ENCODE measurements at places on chromosomes 4 and X.

- no peak for DNase-seq
Measured at GRCh38 chr4:62243895-62244294, 1043.8 kb downstream of the ADGRL3 start.

- no peak for DNase-seq
Measured at GRCh38 chr4:107978716-107979451, 10.8 kb upstream of the HADH start.

- no peak for DNase-seq
Measured at GRCh38 chr4:36652857-36653256, 371.4 kb downstream of the DTHD1 start.

DNA sequence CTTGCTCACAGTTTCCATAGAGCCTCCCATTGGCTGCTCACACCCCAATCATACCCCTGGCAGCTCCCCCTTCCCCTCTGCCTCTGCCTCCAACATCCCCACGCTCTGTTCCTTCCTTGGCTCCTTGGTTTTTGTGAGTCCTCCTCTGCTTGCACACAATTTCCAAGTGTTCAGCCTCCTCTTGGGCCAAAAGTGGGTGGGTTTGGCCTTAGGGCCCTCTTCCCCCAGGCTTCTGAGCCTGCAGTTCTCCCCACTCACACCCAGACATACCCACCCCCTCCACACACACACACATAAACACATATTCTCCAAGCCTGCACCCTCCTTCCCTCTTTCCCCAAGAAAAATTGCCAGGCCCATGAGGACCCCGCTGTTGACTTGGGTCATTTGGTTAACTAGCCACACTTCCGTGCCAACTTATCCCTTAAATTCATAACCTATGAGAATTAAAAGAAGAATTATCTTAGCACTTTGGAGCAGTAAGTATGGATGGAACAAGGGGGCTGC lies 4.5 kb downstream of the APLN start:
- no peak for DNase-seq

DNA sequence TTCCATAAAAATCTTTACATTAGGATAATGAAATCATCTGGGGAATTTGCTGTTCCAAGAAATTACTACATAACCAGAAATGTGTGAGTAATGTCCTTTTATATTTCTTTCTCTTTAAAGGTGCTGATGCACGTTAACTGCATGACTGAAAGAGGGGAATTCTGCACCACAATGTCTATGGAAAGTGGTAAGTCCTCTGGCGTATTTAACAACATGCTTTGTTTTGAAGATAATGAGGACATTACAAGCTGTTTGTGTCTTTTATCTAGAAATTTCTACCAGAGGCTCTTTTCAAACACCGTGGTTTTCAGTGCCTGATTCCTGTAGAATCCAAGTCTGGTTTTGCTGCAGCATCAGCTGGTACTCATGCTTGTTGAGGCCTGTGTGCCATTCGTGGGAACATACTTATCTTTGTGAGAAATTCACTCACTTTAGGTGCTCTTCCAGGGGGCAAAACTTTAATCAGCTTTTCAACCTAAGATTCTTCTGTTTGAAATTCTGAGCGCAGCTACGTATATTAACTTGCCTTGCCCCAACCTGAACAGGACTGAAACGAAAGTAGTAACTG lies 257.2 kb downstream of the PDHA2 start:
- DNase-seq: no peak

GRCh38 chrX:619451-619811 lies 11.2 kb upstream of the SHOX start:
- DNase-seq: no peak

DNA sequence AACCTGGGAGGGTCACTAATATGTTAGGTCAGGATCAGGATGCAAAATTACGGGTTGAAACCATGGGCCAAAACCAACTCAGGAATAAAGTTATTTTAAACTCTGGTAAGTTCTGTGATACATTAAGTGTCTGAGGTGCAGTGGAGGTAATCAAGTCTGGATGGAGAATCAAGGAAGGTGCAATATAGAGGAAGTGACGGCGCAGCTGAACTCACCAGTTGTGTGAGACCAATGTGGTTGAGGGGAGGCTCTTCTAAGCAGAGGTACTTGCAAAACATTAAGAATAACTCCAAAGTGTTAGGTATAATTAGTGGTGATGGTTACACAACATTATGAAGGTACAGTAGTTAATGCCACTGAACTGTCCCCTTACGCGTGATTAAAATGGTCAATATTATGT lies 19.7 kb downstream of the GAB3 start:
- no peak for DNase-seq

- DNase-seq: no peak
Measured at GRCh38 chr4:43331226-43332051, 438.9 kb downstream of the GRXCR1 start.

DNA sequence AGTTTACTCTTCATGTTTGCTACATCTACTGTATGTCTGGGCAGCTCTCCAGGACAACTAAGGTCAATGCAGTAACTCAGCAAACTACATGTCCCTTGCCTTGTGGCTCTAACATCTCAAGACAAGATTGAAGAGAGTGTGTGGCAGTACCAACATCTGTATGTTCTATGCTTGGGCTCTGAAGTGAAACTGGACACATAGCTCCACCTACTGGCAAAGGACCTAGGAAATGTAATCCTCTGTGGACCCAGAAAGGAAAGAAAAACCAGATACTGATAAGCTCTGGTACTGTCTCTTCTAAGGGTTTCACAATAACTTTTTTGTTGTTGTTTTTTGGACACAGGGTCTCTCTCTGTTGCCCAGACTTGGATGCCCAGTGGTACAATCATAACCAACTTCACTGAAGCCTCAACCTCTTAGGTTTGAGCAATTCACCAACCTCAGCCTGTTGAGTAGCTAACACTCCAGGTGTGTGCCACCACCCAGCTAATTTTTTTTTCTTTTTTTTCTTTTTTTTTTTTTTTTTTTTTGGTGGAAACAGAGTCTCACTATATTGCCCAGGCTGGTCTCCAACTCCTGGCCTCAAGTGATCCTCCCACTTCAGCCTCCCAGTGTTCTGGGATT lies 64.1 kb downstream of the QDPR start:
- peak; percentile 44 for DNase-seq

DNA sequence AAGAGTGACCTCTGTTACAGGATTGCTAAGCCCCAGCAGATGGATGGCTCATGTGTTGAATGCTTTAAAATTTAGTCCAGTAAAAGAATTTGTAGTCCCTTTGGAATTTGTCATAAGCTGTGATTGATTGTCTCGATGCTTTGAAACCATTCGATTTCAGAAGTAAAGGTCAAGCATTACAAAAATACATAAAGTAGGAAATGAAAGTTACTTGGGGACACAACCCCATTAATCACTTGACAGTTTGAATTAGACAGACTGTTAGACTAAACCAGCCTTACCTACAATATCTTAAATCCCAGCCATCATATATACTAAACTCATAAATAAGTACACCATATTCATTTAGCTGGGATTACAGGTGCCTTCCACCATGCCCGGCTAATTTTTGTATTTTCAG lies 6.6 kb downstream of the REST start:
- no peak for DNase-seq

GRCh38 chr4:14965071-14965470 lies 37.2 kb upstream of the CPEB2 start:
- no peak for DNase-seq

GRCh38 chr4:172270397-172270796 lies 457.2 kb downstream of the GALNTL6 start:
- no peak for DNase-seq

- DNase-seq: no peak
Measured at GRCh38 chr4:172857026-172857425, 311.6 kb upstream of the GALNT7 start.

- no peak for DNase-seq
Measured at GRCh38 chr4:160159457-160159856, 1056.6 kb downstream of the RAPGEF2 start.

GRCh38 chrX:20653070-20653469 lies 386.4 kb upstream of the RPS6KA3 start:
- DNase-seq: no peak

- DNase-seq: no peak
Measured at GRCh38 chr4:170374770-170375169, 285.0 kb upstream of the AADAT start.

GRCh38 chr4:25308761-25309160 lies 3.8 kb upstream of the ZCCHC4 start:
- no peak for DNase-seq

GRCh38 chrX:30831082-30831481 lies 58.0 kb downstream of the TAB3 start:
- DNase-seq: peak; percentile 19

GRCh38 chr4:139112650-139113049 lies 64.4 kb downstream of the ELF2 start:
- DNase-seq: no peak

DNA sequence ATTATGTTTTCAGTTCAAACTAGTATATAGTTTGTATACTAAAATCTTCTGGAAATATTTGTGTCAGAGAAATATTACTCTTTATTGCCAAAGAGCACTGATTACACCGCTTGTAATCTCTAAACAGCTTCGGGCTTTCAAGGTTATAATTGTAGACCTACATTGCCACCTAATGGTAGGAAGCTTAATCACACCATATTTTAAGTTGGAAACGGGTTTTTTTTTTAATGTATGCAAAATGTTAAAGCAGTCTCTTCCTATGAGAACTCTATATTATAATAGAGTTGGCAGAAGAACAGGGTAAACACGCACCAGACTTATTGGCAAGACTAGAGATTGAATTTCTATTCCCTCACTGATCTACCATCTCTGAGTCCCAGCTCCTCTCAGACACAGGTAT lies 19.5 kb upstream of the NFXL1 start:
- no peak for DNase-seq

DNA sequence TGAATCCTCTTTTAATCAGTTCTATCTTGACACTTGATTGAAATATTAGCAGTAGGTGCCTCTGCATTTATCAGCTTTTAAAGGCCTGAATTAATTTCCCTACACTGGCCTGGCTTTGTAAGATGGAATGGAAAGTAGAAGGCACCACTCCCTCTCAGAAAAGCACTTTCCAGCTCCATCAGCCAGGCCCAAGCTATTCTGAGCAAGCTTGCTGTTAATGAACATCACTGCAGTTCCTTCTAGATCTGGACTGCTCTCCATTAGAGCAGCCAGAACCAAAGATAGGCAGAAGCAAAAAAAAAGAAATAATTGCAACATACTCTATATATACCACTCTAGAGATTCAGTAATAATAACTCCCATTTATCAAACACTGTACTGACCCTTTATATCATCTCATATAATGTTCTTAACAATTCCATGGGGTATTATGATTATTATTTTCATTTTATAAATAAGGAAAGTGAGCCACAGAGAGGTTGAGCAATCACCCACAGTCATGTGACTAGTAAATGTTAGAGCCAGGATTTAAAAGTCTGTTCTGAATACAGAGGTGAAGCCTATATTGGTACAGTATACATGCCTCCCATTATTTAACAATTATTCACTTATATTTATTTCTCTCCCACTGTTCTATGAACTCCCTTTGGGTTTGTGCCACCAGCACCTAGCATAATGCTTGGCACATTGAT lies 39.4 kb upstream of the GPC3 start:
- no peak for DNase-seq

DNA sequence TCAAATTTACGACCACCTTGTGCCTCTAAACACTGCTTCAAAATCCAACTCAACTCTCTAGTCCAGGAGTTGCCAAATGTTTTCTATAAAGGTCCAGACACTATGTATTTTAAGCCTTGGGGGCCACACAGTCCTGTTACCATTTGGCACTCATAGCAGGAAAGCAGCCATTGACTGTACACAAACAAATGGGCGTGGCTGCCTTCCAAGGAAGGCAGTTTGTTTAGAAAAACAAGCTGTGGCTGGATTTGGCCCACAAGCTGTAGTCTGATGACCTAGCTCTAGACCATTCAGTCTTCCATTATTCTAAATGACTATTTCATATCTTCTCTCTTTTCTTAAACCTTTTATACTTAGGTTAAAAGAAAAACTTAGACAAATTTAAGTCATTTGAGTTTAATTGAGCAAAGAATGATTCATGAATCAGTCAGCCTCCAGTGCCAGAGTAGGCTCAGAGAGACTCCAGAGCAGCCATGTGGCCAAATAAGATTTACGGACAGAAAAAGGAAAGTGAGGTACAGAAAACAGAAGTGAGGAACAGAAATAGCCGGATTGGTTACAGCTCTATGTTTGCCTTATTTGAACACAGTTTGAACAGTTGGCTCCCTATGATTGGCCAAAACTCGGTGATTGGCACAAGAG lies 825.8 kb upstream of the LCORL start:
- no peak for DNase-seq

- no peak for DNase-seq
Measured at GRCh38 chr4:178340468-178340867, 898.2 kb upstream of the AGA start.

DNA sequence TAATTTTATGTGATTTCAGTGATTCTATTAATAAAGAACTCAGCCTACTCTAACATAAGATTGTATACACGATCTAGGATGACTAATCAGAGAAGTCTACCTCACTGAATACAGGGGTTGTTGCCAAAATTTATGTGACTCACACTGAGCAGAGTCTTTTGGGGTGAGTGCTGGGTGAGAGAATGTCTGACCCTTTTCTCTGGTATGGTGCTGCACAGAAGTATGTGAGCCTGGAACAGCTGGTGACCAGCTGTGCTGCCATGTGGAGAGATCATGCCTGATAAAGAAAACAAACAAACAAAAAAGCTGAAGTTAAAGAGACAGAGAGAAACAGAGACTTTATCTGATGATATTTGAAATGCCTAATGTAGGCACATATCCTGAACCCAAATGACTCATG lies 618.1 kb upstream of the GRIA3 start:
- no peak for DNase-seq

GRCh38 chr4:89008166-89008565 lies 48.8 kb downstream of the FAM13A start:
- DNase-seq: no peak

- DNase-seq: no peak
Measured at GRCh38 chr4:90069151-90069550, 58.0 kb upstream of the CCSER1 start.

DNA sequence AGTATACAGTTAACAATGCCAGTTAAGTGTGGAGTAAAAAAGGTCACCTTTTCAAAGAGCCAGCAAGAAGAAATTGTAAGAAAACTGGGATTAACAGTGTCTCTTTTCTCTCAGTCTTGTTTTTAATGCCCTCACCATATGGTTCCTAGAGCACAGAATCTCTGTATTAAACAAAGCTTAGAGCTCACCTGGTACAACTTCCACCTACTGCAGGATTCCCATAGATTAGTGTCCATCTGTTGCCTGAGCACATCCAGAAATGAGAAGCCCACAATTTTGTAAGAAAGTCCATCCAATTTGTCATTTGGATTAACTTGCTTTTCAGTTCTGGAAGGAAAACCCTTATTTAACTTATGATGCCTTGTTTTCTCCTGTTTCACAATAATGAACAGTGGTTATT lies 1037.1 kb downstream of the STPG2 start:
- no peak for DNase-seq

- no peak for DNase-seq
Measured at GRCh38 chr4:61773655-61774245, 573.6 kb downstream of the ADGRL3 start.

DNA sequence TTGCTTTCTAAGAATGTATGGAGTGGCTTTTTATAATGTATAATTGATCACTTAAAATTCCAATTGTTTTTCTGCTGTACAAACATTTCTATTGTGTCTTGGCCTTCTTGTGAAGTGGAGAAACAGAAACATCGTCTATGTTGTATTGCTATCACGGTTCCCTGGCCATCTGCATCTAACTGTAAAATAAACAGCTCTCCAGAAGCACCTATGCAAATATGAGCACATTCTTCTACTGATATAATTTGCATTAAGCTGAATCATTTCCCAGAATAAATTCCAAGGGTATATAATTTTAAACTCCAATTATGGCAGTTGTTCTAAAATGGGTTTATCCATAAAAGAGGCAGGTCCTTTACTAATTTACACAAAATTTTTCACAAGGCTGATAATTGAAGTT lies 261.6 kb upstream of the STS start:
- DNase-seq: no peak
